Fibroblast of skin of right biceps (primary cell): ENCODE measurements at places on chromosomes 13 and 19.

DNA sequence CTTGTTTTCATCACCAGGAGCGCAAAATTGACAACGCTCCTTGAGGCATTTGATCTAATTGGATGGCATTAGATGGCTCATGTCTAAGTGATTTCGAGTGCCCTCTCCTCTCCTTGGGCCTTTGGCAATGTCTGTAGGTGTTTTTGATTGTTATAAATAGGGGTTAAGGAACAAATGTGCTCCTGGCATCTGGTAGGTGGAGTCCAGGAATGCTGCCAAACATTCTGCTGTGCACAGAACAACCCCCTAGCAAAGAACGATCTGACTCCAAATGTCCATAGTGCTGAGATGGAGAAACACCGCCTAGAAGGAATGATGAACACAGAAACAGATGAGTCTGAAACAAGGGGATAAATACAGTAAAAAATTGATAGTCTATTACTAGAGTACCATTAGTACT is 68.0 kb upstream of the C1QTNF9B start:
- no peak for DNase-seq

- DNase-seq, result no peak
These were observed 12.9 kb downstream of the BCKDHA start for GRCh38 chr19:41410336-41411054.

DNA sequence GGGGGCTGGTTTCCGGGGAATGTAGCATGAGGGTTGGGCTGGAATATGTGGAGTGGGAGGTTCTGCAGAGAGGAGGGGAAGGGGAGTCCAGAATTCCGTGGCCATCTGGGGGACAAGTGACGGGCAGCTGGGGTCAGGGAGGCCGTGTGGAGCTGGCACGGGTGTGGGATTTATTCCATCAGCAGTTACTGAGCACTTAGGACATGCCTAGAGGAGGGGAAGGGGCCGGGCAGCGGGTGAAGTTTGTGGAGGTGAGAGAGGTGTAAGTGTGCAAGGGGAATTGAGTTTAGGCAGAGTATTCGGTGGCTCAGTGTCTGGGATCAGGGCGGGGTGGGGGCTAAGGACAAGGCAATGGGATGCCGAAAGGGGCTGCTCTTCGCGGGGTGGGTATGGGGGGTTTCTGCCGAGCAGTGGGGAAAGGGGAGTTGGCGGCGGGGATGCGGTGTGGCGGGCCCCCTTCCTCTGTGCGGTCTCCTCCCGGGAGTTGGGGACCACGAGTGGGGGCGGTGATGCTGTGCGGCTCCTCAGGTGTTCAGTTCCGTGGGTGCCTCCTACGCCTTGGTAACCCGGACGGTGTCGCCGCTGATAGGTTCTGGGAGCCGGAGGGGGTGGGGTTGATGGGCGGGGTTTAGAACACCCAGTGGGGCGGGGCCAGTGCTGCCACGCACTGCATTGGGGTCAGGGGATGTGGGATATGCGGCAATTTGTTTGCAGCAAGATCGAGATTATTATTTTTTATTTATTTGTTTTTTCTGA is 5.4 kb downstream of the CCDC61 start:
- DNase-seq, result no peak

- no peak for DNase-seq
These were observed 637.0 kb upstream of the SLC10A2 start for GRCh38 chr13:103703246-103703645.

- no peak for DNase-seq
These were observed 149.8 kb downstream of the ZNF536 start for GRCh38 chr19:30521937-30522336.

DNA sequence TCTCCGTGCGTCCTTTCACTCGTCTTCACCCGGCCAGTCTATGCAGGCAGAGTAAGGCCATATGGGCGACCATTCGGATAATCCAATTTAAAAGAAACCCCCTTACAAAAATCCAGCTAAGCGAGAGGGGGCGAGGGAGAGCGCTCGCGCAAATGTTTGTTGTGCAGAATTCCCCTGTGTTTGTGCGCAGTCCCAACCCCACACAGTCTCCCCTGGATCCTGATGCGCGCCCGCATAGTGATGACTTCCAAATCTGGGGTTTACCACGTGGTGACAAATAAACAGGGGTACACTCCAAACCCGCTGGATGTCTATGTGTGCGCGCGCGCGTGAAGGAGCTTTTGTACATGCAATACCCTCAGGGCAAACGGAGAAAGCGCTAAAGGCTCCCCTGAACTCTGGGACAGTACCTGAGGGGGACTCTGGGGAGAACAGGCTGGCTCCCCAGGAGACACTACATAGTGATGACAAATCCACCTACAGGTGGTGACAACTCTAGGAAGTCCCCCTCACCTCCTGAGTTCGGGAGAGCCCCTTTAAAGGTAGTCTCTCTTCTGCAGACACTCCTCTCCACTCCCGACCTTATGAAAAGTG is 8.5 kb downstream of the SOX21 start:
- DNase-seq, result no peak

GRCh38 chr19:16862826-16863415 is 25.9 kb upstream of the F2RL3 start:
- DNase-seq, result no peak

DNA sequence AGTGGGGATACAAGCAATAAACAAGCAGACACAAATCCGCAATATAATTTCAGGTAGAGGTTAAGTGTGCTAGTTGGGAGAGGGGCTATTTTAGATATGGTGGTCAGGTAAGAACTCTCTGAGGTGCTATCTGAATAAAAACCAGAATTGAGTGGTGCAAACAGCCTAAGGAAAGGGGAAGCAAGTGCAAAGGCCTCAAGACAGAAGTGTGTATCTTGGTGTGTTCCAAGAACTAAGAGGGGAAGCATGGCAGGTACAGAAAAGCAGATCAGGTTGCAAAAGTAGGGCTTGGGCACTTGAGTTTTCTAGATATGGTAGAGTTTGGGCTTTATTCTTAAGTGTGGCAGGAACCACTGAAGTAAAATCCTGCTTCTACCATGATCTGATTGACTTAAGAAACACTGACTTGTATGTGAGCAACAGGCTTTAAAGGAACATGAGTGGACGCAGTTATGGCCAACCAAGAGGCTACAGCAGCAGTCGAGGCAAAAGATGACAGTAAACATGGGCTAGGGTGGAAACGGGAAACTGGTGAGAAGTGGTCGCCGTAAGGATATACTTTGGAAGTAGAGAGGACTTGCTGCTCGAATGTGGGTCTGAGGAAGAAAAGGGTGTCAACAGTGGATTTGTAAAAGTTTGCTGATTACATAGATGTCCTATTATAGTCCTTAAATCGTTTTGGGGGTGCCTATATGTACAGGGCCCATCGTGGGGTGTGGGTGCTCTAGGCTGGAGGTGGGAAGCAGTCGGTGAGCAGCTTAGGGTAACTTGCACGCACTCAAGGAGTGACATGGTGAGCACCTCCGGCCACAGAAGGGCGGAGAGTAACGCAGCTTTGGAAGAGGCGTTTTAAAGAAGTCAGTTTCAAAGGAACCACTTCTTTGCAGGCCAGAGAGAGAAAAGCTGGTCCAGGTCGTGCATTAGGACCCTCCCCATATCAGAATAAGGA is 677 bp downstream of the TGDS start:
- no peak for DNase-seq

GRCh38 chr13:57631596-57632275 is at the start of gene PCDH17:
TSS of gene PCDH17 (plus strand) at chr13:57631744. CDS start at chr13:57632547, 803 bp downstream.
- DNase-seq, result peak; percentile 34

- peak; percentile 74 for DNase-seq
These were observed 61.2 kb downstream of the MLLT1 start for GRCh38 chr19:6218491-6219146.

DNA sequence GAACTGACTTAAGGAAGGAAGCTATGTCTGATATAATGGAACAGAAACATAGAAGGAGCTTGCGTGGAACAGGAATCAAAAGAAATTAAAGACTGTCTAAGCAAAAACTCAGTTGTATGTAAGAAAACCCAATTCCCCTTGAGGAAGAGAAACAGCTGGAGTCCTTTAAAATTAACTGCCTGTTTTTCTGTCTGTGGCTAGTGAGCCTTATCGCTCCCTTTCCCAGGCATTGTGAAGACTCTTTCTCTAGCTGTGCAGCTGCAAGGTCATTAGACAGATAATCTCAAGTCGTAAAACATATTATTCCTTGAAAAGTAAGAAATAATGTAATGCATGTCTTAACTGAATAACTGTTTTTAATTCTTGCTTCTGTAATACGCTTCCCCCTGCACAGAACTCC is 39.7 kb upstream of the IGSF23 start:
- DNase-seq, result no peak

DNA sequence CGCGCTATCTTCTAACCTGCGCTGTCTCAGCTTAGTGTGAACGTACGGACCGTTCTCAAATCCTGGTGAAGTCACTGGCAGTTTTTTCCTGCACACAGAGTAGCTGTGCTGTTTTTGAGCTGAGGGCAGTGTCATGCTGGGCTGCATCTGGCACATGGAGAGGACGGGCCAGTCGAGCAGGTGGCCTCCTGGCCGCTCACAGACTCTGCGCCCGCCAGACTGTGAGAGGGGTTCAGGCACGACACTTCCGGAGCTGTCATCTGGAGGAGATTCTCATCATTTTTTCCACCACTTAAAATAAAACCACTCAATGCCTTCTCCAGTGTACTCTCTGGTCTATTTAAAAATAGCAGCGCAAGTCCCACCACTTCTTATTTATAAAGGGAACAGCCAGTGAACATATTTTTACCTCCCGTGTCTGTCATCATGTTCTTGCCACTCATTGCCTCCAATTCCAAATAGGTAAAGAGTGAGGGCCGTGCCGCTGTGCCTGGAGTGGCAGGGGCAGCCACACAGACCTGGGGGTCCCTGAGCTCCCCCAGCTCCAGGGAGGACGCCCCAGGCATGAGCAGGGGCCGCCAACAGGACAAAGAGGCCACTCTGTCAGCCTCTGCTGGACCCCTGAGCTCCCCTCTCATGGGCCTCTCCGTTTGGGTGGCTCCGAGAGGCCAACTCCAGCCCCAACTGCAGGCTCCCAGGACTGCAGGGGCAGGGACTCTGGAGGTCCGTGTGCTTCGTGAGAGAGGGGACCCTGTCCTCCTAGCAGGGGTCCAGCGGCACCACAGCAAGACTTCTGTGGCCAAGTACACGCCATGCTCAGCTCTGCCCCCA is 36.9 kb upstream of the GRTP1 start:
- DNase-seq, result peak; percentile 29

GRCh38 chr19:30762651-30763050 is 390.5 kb downstream of the ZNF536 start:
- DNase-seq, result no peak

DNA sequence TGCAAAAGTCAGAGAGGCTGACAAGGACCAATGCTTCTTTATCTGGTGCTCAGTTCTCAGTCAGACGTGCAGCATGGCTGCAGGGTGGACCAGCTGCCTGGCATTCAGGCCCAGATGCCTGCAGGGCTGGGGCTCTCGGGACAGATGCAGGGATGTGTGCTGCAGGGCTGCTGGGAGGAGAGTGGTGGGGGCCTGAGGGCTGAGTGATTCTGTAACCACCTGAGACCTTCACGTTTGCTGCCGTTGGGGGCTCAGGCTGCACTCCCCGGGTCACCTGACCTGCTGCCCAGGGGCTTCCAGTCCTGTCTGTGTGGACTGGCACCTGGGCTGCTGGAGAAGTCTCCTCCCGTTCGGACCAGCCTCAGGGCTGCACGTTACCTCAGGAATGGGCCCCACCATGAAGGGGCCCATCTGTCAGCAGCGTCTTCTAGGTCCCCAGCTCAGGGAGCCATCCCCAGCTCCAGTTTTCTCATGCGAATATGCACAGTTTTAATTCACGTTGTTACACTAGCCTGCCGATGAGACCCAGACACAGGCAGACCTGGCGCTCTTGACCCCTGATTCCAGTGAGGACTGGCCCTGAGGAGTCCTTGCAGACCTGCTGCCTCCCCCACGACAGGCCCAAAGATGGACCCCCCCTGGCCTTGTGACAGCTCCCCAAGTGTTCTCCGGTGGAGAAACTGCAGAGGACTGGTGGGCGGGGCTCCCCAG is 16.9 kb downstream of the KCTD15 start:
- DNase-seq, result no peak

DNA sequence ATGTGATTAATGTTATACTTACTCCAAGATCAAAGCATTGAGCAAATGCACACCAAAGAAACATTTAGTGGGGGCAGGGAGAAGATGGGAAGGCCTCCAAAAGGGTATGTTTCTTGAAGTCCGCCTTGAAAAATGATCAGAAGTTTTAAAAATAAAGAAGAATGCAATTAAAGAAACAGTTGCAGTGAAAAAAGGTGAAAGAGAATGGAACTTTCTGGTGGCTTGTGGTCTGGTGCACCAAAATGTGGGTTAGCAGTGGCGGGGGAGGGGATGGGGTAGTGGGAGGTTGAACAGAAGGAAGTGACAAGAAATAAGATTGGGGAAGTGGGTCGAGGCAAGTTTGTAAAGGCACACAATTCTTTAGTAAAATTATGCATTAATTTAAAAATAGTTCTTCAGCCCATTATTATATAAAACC is 2.5 kb downstream of the LCP1 start:
- DNase-seq, result no peak

- peak; percentile 4 for DNase-seq
These were observed 42.6 kb upstream of the AMER2 start for GRCh38 chr13:25214491-25215252.

DNA sequence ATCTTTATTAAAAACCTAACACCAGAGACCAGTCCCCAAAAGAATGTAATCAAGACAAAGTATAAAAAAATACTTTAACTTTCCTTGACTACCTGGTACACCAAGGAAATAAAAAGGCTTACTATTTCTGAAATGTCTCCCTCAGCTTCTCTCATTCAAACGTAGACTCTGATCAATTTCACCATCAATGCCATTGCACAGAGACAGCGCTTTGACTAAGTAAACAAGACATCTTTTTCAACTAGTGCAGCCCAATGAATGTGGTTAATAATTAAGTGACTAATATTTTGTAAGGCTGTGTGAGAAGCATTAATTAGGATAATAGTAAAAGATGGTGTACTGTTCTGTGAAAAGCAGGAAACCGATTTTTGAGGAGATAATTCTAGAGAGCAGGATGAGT is 7.3 kb upstream of the RAP2A start:
- no peak for DNase-seq

GRCh38 chr19:8571006-8571411 is 6.2 kb downstream of the MYO1F start:
- DNase-seq, result peak; percentile 78

GRCh38 chr19:13795595-13796300 is 505 bp downstream of the ZSWIM4 start:
- DNase-seq, result no peak

GRCh38 chr19:31408460-31409124 is 59.4 kb upstream of the TSHZ3 start:
- DNase-seq, result peak; percentile 89

DNA sequence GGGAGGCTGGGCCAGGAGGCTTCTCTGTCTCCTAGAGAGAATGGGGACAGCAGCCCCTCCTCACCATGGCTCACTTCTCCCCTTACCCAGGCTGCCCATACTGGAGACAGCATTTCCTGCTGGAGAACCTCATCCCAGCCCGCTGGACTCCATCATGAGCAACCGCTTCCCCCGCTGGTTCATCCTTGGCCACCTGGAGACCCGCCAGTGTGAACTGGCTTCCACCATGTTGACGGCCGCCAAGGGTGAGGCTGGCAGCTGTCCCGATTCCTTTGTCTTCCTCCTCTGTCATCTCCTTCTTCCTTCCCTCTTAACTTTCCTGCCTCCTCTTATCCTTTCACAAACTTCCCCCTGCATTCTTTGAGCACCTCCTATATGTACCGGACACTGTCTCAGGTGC is 28.0 kb downstream of the ZSWIM4 start:
- DNase-seq, result no peak
